ENCODE measurements at places on chromosomes 6 and 20.

GRCh38 chr6:92879526-92879925, 539.8 kb downstream of the EPHA7 start:
- DNase-seq, result no peak

DNA sequence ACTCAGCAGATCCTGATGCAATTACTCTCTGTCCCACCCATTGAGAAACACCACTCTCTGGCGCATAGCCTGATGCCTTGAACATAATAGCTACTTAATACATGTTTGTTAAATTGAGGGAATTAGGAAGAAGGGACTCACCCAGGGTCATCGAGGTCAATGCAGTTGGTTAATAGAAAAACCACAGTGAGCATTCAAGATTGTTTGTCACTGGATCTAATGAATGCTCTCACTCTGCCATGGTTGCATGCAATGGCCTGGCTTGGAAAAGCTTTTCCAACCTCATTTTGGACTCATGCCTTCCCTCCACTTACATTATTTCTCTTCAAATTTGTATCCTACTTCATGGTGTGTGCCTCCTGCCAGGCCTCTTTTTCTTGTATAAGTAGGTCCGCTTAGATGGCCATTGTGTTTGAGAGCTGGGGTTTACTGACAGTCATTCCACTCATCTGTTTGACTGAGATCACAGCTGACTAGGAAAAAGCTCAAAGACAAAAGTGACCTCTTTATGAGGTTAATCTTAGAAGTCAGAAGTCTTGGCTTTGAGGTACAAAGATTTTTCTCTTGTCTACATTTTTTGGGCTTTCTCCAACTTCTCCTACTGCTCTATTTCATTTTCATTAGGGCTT, 154.8 kb upstream of the RAB32 start:
- DNase-seq, result no peak

DNA sequence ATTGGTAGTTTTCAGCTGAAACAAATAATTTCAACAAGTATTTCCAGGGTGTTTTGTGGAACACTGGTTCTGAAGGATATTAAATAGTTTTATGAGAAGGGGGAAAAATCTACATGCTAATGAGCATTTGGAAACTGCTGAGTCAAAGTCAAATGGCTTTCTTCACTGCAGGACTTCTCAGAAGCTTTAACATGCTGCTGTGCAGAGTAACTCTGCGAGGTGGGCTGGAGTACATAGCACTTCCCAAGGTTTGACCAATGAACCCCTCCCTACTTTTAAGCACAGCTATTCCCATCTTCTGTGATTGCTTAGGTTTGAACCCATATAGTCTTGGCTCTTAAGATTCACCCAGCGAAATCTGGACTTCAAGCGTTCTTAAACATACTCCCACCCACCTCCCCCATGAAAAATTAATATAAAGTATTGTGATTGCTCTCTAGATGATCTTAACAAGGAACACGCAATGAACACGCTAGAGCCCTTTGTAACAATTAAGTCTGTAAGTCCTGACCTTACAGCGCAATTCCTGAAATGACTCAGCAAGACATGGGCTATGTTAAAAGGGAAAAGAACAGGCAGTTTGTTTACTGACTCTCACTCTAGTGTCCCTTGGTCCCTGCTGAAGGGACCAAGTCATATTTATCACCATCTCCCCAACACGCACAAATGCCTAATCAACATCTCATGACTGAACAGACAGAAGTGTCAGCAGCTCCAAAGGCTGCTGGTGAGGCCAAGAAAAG, 105.2 kb downstream of the NFATC2 start:
- DNase-seq, result peak; percentile 84

DNA sequence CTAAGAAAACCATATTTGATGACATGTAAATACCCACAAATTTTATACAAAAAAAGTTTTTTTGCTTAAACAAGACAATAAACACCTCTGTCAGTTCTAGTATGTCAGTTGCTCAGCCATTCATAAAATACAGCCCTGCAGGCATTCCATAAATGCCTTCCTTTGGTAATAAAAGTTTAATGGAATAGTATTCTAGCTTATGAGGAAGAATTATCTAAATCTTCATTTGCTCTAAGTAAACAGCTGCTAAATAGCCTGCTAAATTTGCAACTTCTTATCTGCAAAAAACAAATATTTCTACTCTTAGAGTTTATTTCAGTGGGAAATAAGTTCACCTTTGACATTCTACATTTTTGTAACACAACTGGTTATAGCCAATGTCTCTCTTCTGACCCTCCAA, 108.8 kb downstream of the SMLR1 start:
- no peak for DNase-seq

DNA sequence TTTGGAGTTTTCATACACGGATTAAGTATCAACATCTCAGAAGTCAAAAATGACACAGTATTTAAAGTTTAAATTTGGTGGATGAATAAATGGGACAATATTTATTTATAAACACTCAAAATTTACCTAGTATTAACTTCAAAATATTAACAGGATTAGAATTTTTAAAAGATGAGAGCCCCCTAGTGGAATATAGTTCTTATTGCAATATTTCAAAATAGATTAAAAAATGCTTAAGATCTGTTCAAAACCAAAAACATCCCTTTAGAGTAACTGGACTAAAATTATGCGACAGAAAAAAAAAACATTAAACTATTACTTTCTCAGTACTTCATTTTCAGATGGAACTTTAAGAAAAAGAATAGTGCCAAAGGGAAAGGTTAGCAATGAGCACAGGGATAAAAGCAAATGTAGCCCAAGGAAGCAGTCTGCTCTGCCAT, 56.6 kb downstream of the SNX14 start:
- DNase-seq, result no peak

DNA sequence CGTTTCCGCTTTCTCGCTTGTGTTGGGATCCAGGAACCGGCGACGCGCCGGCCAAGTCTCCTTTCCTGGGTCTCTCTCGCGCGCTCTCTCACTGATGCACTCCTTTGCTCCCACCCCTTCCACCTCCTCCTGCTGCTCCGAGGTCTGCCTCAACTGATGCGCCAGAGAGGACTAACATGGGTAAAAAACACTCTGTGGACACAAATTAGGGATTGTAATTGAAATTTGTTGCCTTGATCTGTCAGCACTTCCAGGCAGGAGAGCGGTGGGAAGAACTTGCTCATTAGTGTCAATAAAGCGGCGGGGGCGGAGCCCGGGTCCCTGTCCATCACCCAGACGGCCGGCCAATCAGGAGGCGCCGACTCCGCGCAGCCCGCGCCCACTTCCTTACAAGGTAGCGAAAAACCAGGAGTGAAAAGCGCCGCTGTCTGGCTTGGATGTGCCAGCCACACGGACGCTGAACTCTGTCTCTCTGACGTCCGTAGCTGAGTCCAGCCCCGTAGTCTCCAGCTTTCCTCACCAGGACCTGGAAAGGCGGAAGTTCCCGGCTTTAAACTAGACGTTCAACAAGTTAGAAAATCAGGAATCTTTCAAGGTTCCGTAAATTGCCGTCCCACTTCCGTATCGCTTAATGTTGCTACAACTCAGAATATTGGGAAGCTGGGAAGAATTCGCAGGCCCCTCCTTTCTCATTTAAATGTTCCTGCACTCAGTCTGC, at the start of gene TBX18:
Gene TBX18, minus strand, starts transcription at position 267 of the 718 bp plus-strand sequence. CDS start 417 bp downstream, outside the sequence.
- DNase-seq, result no peak

DNA sequence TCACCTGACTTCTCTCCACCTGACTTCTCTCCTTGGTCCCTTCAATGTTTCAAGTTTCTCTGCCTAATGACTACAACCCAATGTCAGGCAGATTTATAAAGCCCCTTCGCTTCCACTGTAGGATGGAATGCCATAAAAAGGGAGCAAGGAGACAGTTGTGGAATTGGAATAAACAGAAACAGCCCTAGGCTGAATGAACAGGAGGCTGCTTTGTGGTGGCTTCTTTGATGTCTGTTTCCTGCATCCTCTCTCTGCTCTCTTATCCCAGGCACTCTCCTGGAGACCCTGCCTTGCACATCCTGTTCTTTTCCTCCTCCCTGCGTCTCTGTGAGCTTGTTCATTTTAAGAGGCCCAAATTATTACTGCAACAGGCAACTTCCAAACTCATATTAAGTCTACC, 16.9 kb downstream of the MUCL3 start:
- no peak for DNase-seq

DNA sequence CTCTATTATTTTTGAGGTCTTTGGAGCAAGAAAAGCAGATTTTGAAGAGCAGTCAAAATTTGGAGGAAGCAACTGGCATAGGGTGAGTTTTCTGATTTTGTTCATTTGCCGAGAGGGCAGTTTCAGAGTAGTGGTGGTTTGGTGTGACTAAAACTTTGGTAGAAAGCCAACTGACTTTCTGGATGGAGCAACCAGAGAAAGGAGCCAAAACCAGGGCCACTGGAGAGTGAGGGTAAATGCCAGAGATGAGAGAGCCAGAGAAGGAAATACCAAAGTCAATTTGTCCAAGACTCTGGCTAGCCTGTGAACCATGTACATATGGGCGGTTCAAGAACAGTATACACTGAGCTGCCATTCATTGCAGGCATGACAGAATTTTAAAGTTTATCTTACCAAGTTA, 40.5 kb upstream of the ZBTB24 start:
- no peak for DNase-seq

- DNase-seq, result no peak
These were observed 14.0 kb upstream of the MAP7 start for GRCh38 chr6:136564180-136564579.

DNA sequence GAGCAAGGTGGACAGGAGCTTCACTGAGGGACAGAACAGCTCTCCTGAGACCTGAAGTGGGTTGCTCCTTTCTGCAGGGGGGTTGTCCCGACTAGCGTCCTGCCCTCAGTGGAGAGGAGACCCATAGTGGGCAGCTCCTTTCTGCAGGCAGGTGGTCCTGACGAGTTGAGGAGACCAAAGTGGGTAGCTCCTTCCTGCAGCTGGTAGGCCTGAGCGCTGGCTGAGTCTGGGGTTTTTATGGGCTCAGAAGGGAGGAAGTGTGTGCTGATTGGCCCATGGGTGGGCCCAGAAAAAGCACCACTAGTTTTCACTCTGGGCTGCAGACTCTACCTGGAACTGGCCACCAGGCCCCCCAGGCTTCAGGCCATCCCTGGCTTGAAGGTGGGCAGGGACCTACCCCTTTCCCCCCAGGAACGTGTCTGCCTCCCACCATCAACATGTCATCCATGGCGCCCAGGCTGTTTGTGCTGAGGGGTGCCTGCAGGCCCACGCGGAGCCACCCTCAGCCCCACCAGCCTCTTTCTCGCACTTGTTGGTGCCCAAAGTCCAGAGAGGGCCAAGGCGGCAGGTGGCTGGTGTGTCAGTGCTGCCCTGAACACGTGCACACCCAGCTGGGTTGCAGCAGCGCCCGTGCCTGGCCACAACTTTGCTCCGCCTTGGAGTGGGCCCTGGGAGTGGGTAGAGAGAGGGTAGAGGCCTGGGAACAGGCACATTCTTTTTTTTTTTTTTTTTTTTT, 1.6 kb upstream of the DEK start:
- no peak for DNase-seq

DNA sequence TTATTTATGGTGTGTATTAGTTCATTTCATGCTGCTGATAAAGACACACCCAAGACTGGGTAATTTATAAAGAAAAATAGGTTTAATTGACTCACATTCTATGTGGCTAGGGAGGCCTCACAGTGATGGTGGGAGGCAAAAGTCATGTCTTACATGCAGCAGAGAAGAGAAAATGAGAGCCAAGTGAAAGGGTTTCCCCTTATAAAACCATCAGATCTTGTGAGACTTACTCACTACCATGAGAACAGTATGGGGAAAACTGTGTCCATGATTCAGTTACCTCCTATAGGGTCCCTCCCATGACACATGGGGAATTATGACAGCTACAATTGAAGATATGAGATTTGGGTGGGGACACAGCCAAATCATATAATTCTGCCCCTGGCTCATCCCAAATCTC, 150.0 kb upstream of the AHI1 start:
- no peak for DNase-seq

All from GM12865 (cell line).